ENCODE measurements at places on chromosomes 2 and 18.
A peak's percentile ranks its signal among the peaks of the same experiment; 100 is the strongest.

GRCh38 chr2:60316381-60317033, 236.9 kb downstream of the BCL11A start:
- no peak for DNase-seq

DNA sequence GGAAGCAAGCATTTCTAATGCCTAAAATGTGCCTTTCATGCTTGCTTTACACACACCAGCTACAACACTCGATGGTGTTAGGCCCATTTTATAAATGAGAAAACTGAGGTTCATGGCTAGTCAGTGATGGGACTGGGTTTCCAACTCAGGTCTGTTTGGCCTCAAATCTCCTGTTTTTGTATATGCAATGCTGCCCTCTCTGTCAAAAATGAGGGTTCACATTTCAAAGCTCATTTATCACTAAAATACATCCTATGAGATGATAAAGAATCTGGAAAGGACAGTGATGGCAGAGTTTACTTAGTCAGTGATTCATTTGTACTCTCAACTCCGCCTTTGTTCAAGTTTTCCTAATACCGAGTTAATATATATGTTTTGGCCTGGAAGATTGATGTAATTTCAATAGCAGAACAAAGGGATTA, 92.3 kb downstream of the KCTD1 start:
- no peak for DNase-seq

GRCh38 chr2:69755862-69756467, 14.0 kb downstream of the ANXA4 start:
- no peak for DNase-seq

DNA sequence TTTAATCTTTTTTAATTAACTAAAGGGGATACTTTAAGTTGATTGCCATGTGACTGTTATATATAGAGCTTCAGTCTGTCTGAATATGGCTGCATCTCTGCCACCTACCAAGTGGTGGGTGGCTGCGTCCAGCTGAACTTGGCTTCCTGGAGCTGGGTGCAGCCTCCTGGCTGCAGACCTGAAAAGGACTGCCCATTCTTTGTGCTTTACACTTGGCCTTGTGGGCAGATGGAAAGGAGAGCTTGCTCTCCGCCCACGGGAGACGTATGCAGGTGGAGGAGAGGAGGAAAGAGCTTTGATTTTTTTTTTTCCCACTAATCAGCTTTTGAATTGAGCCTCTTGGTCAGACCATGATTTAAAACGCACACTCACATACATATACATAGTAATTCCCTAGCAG, 34.7 kb downstream of the NCK2 start:
- DNase-seq: no peak

DNA sequence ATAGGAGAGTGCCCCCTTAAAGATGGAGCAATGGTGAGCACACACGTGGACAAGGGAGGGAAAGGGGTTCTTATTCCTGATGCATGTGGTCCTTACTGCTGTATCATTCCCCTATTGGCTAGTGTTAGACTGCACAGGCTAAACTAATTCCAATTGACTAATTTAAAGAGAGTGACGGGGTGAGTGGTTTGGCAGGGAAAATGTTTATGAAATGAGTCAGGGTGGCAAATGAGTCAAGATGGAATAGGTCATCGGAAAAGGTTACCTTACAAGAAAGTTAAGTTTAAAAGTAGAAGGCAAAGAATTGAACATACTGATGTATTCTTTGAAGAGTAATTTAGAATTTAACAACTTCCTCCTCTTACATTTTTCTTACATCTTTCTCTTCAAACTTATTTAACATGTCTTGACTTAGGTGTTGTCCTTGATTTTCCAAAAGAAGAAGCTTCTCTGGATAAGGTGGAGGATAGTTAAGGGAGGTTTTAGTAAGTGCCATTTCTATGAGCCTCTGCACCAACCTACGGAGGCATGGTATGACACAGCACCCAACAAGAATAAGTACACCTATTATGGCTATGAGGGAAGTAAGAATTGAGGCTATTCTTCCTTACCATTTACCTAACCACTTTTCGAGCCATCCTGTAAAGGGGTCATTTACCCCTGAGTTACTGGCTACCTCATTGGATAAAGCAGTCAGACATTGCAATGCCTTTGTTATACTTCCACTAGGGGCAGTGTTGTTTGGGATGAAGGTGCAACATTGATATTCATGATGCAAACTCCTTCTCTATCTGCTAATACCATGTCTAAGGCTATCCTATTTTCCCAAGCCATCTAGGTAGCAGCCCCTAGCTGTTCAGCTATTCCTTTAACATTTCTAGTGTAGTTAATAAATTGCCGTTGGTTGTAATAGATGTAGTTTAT, 1345.8 kb upstream of the LRRTM1 start:
- no peak for DNase-seq

DNA sequence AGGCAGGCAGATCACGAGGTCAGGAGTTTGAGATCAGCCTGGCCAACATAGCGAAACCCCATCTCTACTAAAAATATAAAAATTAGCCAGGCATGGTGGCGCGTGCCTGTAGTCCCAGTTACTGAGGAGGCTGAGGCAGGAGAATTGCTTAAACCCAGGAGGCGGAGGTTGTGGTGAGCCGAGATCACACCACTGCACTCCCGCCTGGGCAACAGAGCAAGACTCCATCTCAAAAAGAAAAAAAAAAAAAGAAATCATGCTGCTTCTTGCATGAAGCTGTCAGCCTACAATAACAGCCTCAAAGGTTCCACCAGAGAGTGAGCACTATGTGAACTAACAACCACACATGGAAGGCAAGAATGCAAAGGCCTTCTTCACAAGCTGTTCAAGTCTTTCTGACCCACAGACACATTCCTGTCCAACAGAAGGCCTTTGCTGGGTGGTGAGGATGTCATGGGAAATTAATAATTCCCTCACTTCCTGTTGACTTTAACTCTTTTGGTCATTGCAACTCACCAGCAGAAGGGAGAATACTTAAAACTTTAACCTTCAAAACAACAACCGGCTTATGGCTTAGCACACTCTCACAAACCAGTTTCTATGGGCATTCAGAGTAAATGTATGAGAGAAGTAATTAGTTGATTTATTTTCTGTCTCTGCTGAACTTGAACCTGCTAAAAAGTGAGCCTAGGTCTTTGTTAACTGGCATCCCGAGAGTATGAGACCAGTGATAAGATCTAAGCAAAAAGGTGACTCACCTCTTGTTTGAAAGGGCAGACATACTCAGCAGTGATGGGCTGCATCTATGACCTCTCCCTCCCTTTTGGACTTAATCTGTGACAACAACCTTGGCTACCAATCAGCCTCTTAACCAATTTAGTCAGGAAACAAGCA, 11.8 kb downstream of the PLEKHM3 start:
- DNase-seq: no peak

- no peak for DNase-seq
Measured at GRCh38 chr18:79515331-79515730, 119.6 kb downstream of the NFATC1 start.

DNA sequence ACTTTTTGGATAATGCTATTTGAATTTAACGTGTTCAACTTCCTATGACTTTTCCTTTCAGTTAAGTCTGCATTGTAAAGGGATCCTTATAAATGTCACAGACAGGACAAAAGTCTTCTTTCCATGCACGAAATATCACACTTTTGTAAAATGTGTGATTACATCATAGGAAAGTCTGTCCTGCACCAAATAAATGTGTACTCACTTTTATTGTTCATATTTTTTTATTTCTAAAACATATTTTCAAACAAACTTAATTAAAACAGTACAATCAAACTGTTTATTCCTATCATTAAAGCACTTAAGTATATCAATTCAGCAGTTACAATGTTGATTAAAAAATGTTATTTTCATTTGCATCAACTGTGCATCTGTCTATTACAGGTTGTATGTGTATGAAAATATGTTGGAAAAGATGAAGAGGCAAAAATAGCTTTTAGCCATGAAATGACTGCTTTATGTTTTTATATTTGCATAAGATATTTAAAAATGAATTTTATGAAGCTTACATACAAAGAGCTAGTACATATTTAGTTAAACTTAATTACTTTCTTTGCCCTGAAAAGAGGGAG, 105.6 kb downstream of the CSRNP3 start:
- DNase-seq: no peak

GRCh38 chr2:210558708-210559107, 2.3 kb downstream of the CPS1 start:
- no peak for DNase-seq

DNA sequence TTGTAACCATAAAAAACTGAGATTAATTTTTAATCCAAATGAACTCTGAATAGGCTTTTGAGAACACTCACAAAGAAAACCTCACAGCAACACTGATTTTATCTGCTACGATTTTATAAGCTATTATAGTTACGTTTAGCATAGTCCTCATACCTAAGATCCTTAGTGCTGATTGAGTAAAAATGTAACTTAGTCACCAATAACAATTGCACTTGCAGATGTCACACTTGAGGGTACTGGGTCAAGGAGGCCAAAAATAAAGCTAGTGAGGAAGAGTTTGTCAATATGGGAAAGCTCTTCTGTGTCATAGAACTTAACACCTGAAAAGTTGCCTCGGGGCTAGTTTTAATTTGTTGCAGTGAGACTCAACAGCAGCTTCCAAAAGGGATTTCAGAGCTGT, 706.5 kb upstream of the FAM98A start:
- DNase-seq: no peak

DNA sequence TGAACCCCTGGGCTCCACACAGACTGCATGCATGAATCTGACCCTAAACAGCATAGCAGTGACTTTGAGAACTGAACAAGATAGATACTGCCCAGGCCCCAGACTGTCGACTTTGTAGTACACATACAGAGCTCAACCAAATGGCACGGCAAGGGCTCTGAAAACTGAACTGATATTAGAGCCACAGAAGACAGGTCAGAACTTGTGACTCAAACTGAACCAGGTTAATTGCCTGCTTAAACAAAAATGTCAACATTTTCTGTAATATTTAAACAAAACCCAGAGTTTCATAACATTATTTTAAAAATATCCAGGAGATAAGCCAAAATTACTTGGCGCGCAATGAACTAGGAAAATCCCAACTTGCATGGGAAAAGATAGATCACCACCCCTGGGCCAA, 260.3 kb downstream of the TPGS2 start:
- DNase-seq: no peak

GRCh38 chr18:75818383-75818782, 390.9 kb upstream of the SMIM21 start:
- DNase-seq: no peak

DNA sequence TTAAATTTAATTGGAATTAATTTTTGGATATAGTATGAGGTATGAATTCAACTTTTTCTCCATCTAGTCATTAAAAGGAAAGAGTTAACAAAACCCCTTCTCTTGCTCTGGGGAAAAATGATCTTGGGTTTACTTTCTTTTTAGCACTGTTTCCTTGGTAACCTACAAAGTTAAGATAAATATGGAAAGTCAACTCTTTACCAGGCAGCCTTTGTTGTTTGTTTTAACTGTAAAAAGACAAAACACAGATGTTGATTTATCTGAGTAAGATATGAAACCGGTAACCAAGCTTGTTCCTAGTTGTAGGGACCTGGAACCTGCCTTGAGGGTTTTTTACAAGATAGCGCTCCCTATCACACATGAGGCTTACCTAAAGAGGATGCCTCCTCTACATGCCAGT, 10.1 kb upstream of the SANBR start:
- no peak for DNase-seq

GRCh38 chr2:126785236-126785635, 113.5 kb upstream of the TEX51 start:
- no peak for DNase-seq

GRCh38 chr18:58552896-58553295, 76.0 kb downstream of the ALPK2 start:
- DNase-seq: no peak

GRCh38 chr2:121075006-121075551, 209.9 kb downstream of the TFCP2L1 start:
- DNase-seq: no peak

DNA sequence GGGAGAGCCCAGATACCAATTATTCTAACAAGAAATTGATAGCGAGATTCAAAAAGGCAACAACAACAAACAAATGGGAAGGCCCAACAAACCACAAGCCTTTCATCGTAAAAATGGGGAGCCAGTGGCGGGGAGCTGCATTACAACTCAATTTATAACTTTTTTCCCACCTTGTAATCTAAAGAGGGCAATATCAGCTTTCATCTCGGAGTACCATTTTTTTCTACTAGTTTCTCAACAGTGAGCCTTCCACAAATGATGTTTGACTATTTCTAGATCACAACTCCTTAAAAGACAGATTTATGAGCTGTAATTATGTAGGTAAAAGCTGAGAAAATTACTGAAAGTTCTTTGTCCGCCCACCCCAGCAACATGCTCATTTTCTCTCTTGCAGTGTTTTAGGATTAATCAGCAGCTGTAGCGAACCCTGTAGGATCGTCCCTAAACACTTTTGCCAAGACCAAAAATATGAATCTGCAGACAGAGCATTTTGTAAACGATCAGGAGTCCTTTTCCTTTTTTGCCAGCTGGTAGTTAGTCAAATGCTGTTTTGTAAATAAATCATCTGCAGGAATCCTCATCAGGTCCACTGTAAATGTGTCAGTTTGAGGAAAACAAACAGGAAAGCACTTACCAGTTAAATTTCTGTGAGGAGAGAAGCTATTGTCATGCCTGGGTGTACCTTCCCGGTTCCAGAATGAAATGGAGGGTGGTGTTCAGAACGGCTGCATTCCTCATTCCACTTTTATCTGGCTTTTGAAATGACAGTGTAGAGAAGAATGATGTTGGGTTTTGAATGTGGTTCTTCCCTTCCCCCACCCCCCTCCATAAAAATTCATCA, 53.2 kb downstream of the EEF1B2 start:
- no peak for DNase-seq

- no peak for DNase-seq
Measured at GRCh38 chr18:12053289-12053688, 40.4 kb upstream of the ANKRD62 start.

- DNase-seq: peak; percentile 35
Measured at GRCh38 chr2:196105951-196106350, 37.3 kb upstream of the DNAH7 start.

DNA sequence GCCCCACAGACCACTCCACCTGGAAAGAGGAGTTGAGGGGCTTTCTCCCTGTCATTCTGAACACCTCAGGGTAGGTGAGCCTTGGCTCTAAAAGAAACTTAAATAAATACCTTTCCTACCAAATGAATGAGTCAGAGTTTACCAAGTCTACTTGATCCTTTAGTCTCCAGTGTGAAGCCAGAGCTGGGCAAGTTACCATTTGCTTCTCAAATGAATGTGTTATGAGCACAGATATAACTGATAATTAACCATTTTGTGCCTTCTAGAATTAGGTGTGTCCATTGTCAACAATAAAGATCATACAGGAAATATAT, 347.7 kb downstream of the KIAA1328 start:
- DNase-seq: no peak

DNA sequence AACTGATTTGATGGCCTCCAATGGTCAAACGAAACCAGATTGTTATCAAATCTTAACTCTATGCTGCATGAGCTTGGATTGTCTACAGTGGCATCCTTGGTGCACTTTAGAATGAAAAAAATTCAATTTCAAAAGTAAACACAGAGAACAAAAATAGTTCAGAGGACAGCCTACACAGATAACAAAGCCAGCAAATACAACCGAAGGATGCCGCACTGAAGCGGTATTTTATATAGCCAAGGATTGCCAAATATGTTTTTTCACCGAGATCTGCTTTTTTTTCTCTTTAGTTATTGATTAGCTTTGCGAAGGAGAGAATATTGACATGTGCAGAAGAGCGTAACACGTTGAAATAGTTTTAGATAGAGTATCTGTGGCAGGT, 72.0 kb downstream of the SLC4A3 start:
- no peak for DNase-seq

GRCh38 chr2:178227187-178227586, 32.9 kb downstream of the OSBPL6 start:
- no peak for DNase-seq

Data from KG1 (cell line).